ENCODE measurements at places on chromosomes 1 and 21.
A peak's percentile ranks its signal among the peaks of the same experiment; 100 is the strongest.

GRCh38 chr21:26941421-26941820 lies 25.5 kb downstream of the ADAMTS5 start:
- DNase-seq = no peak

DNA sequence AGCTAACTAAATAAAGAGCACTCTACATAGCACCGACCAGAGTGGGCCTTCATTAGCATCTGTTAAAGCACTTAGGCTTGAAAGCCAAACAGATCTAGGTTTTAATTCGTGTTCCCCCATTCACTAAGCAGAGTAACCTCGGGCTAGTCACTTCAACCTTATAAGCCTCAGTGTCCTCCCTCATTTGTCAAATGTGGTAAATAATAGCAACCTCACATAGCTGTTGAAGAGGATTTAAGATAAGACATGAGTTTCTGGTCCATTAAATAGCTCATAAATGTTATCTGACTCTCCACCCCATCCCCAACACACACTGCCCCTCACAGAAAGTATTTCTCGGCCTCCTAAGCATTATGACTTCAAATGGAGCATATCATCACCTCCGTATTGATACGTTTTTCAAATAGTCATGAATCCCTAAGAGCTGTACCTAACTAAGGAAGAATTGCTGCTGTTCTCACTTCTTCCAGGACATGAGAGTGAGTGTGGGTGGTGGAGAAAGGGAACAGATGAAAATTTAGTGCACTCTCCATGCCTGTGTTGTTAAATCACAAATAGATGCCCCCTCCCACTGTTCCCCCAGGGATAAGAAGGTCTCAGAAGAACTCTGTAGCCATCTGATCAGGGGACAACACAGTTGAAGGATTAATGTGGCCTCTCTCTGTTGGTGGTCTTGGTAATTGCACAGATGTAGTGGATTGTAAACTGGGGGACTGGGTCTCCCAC lies 47.6 kb downstream of the PLPP3 start:
- no peak for DNase-seq

DNA sequence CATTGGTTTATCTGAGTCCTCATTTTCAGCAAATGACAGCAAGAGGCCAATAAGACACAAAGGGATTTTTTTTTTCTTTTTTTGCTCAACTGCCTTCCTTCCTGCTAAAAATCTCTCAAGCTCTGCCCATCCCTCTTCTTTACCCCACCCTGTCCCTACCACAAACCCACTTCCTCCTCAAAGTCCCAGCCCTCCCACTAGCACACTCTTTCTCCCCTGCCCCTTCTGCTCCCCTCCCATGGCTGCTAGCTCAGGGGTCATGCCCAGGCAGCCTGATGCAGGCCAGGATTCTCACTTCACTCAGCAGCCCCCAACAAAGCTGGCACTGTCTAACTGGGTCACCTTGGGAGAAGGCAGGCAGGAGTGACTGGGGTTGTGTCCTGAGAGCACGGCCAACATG lies 28.8 kb upstream of the PPP2R5A start:
- no peak for DNase-seq

DNA sequence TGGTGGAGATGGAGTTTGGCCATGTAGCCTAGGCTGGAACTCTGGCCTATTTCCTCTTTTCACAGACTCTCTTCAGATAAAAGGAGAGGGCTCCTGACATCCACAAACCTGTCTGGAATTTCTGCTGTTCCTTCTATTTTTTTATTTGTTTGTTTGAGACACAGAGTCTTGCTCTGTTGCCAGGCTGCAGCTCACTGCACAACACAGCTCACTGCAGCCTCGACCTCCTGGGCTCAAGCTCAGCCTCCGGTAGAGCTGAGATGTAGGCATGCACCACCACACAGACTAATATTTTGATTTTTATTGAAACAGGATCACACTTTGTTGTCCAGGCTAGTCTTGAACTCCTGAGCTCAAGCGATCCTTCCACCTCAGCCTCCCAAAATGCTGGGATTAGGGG lies 230.9 kb downstream of the TM2D1 start:
- DNase-seq = no peak

GRCh38 chr1:2935184-2935583 lies 86.1 kb upstream of the ACTRT2 start:
- no peak for DNase-seq

GRCh38 chr1:214551436-214552173 lies at the start of gene PTPN14:
PTPN14 (minus strand) TSS chr1:214551602; CDS start chr1:214464803, 86,799 bp downstream.
- no peak for DNase-seq

GRCh38 chr1:240484804-240485443 lies 127.0 kb downstream of the GREM2 start:
- DNase-seq = no peak

DNA sequence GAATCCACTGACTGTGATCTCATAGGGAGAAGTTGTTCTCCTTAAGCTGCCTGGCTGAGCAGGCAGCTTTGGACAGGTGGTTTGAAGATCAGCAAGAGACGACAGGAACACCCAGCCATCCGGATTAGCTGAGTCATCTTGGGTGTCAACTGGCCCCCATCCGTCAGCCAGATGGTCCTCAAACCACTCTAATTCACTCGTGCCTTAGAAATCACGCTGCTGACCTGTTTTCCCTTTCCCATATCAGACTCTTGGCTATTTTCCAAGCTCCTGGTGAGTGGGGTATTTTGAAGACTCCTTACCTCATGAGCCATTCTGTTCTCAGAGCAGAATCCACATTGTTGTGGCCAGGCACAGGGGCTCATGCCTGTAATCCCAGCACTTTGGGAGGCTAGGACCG lies 149.1 kb upstream of the L1TD1 start:
- no peak for DNase-seq

- DNase-seq = peak; percentile 32
Measured at GRCh38 chr1:204565617-204566582, 49.7 kb downstream of the MDM4 start.

DNA sequence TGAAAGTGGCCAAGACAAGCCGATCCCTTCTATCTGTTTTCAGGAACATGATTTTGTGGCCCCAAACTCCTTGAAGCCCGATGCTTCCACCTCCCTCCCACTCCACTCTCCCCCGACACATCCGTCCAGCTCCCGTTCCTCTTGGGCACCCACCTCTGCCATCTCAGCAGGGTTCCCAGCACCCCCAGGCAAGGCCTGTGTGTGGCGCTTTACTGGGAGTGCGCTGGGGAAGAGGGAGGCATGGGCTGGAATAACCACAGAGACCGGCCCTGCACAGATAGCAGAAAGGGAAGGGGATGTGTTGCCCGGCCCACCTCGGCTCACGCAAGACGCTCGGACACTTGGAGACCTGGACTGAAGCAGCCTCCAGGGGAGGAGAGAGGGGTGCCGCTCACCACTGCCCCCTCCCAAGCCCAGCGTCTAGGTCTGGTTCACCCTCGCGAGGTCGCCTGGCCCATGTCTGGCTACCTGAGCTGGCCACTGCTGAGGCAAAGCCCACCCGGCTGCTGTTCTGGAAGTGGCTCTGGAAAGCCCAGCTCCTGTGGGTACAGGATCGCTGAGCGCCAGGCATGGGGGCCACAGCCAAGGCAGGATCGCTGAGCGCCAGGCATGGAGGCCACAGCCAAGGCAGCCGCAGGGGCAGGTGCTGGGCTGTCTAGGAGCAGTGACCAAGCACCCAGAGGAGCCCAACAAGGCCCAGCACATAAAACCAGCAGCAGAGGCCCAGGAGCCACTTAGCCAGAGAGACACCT lies 23.8 kb upstream of the COL18A1 start:
- DNase-seq = no peak

DNA sequence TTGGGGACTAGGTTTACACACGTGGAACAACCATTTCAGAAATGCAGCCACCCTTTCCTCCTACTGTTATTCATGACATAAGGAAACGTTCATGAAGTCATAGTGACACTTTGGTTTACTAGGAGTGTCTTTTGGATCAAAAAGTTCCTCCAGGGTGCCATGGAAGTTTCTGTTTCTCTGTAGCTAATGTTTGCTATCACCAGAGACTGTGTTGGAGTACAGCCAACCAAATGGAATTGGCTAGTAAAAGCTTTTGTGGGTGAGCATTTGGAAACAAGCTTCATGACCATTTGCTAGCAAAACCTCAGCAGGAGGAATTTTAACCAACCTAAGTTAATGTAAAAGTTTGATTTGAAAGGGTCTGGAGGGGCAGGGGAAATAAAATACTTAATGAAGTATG lies 43.9 kb upstream of the ADGRL2 start:
- no peak for DNase-seq

GRCh38 chr1:223231011-223231572 lies 88.0 kb upstream of the TLR5 start:
- DNase-seq = no peak

DNA sequence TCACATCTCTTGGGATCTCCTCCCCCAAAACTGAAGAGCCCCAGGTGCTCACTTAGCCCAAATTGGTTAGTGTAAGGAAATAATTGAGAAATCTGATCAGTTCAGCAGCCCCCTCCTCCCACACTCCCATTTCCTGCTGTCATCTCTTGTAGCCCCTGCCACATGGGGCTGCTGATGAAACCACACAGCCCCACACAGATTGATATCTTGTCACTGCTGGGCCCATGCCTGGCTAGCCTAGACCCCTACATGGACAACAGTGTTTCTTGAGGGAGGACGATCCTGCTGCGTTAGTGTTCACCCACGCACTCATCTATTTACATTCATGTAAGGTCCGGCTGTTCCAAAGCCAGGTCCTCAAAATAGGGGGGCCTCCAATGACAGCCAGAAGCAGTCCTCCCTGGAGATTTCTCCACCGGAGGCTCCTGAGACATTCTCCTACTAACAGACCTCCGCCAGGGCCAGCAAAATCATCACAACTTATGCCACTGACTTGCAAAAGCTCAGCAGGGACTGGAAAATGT lies 23.9 kb upstream of the RXRG start:
- no peak for DNase-seq

DNA sequence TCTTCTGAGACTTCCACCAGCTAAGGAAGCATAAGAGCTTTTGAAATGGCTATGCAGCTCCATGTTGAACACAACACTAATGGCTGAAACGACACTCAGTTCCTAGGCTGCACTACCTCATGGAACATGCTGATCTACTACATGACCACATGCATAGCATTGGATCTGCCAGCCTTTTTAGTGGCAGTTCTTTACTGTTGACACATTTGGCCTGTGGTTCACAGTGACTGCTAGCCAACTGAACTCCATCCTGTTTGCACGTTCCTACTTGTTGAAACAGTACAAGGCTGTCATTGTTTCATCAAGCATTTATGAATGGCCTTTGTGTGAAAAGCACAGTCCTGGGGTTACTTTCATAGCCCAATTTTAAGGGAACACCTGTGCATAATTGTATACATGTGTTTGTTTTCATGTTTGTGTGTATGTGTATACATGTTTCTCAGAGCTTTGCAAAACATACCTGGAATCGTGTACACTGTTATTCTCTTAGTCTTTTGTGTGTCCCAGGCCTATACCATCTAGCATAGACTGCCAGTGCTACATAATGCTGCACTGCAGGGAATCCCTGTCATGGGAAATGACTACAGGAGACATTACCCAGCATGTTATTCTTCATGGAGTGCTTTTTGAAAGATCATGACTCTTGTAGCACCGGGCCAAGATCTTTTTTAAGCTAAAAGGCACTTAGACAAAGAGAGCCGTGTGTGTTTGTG lies 179.6 kb upstream of the ESRRG start:
- no peak for DNase-seq

DNA sequence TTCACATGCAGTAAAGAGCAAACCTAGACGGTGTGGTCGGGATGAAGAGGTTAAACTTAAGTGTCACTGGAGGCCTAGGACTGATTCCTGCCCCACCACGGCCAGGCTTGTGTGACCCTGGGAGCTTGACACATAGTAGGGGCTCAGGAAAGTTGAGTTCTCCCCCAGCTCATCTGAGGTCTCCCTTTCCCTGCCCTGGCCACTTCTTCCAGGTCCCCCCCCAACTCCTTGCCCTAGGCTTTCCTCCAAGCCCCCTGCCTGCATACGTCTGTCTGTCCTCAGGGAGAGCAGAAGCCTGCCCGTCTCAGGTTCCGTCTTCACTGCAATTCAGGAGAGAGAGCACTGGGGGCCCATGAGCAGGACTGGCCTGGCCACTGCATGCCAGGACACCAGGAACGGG lies 225.8 kb downstream of the PTPRU start:
- no peak for DNase-seq

DNA sequence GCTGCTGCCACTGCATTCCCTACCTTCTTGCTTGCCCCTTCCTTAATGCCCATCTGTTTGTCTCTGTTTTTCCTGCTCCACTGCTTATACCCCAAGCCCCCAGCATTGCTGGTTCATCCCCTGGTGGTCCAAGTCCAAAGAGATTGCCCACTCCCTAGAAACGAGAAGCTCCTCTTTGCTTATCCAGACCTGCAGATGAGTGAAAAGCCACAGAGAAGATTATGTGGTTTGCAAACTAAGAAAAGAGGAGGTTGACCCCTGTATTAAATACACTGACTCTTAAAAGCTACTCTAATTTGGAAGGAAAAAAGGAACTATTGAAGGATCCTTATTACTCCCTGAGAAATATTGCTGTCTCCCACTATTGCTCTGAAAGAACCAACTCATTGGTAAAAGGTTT lies 146.8 kb upstream of the RAB4A start:
- DNase-seq = no peak

DNA sequence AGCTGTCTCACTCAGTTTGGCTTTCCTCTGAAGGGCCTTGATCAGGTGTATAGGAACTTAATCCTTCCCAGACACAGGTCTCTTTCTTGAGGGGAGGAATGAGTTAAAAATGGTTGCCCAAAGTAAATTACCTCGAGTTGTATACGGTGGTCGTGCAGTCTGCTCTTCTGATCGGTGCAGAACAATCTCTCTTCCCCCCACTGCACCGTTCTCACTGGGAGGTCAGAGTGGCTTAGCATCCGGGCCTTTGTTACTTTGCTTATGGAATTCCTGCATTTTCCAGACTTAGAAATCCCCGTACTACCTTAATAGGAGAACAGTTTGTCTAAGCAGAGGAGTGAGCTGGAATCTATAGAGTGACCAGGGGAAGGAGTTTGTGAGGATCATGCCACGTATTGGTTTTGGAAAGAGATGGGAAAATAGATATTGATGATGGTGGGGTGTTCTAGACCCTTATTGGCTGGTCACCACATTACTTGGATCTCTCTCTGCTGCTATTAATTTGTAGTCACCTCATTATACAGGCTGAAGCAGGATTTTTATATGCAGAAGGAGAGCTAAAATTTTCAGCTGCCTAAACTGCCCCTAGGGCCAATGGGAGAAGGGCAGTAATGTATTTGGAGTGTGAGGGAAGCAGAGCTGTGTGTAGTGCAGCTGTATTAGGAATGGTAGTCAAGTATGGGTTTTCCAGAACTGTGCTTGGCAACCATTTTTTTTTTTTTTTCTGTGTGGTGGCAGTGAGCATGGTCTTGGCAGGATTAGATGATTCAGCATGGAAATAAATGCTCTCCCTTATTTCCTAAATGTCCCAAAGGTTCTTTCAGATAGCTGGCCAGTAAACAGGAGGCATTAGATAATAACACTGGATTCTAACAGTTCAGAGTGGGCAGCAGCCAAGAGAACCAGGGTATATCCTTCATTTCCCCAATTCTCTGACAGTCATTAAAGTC lies 81.5 kb downstream of the NDUFS5 start:
- no peak for DNase-seq

- no peak for DNase-seq
Measured at GRCh38 chr21:46187261-46187660, 3.0 kb upstream of the SPATC1L start.

- DNase-seq = no peak
Measured at GRCh38 chr1:36162680-36163239, 6.8 kb downstream of the MAP7D1 start.

GRCh38 chr1:159843459-159843858 lies 16.8 kb downstream of the SLAMF8 start:
- no peak for DNase-seq

GRCh38 chr1:107339775-107340174 lies 198.9 kb downstream of the NTNG1 start:
- no peak for DNase-seq

- no peak for DNase-seq
Measured at GRCh38 chr1:47986761-47987200, 10.4 kb downstream of the TRABD2B start.

Measured in activated gamma-delta T cell treated with anti-CD3 and anti-CD28 coated beads, Interleukin-2, amount 50 U/mL, for 16 hours (primary cell).